Brain pericyte (primary cell): ENCODE measurements at places on chromosomes 2 and 18.

DNA sequence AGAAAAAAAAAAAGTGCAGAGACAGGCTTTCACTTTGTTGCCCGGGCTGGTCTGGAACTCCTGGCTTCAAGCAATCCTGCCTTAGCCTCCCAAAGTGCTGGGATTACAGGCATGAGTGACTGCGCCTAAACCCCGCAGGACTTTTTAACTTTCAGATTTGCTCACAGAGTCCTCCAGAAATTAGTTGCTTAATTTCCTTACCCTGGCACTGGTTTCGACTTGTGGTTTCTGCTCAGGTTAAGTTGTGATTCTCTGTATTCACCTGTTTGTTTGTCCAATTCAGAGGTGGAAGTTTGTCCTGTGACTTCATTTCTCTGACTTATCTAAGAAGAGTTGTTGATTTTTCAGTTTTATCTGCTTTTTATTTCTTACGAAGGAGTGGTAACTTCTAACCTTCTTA is 238.1 kb downstream of the TMEM182 start:
- no peak for DNase-seq

- DNase-seq, result no peak
Measured at GRCh38 chr2:168028362-168028761, 219.0 kb downstream of the STK39 start.

- peak; percentile 12 for DNase-seq
Measured at GRCh38 chr2:182302174-182302573, 124.7 kb downstream of the PDE1A start.

GRCh38 chr2:184119989-184120800 is 478.1 kb upstream of the ZNF804A start:
- no peak for DNase-seq

DNA sequence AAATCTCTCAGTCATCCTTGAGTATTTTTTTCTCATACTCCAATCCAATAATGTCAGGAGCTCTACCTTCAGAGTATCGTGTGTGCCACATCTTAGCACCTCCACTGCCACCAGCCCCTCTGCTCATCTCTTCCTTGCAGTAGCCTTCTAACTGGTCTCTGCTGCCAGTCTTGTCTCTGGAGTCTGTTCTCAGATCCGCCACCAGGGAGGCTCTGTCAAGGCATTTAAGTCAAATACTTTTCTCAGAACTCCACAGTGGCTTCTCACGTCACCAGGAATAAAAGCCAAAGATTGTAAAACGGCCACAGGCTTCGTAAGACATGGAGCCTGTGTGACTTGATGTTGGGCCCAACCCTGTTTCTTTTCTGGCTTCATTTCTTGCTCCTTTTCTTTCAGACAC is 7.1 kb downstream of the UNC50 start:
- no peak for DNase-seq

- no peak for DNase-seq
Measured at GRCh38 chr2:30159766-30160165, 13.0 kb downstream of the YPEL5 start.

DNA sequence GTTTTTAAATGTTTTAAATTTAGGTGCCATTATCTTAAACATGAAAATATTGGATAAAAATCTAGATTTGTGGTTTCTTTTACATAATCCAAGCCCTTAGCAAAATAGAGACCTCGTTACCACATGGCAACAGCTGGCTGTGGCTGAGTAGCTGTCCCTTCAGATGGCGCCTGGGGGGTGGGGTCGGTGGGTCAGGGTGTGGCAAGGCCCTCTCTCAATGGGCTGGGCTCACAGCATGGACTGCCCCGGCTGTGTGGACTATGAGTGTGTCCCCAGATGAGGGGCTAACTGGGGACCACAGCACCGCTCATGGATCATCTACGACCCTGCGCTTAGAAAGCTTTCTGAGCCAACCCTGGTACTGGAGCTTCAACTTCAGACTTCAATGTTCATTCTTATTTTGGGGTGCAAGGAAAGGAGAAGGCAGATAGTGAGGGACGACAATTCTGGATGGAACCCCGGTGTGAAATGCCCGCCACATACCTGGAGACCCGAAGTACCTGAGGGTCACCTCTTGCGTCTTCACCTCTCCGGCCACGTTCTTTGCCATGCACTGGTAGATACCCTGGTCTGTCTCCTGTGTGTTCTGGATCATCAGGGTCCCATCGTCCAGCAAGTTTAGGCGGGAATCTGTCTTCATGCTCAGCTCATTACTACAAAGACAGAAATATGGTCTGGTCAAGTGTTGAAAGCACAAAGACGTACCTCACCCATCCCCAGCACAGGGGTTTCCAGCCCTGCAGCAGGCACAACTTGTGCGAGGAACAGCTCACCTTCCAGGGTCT is 71.0 kb downstream of the PXDN start:
- DNase-seq, result no peak

DNA sequence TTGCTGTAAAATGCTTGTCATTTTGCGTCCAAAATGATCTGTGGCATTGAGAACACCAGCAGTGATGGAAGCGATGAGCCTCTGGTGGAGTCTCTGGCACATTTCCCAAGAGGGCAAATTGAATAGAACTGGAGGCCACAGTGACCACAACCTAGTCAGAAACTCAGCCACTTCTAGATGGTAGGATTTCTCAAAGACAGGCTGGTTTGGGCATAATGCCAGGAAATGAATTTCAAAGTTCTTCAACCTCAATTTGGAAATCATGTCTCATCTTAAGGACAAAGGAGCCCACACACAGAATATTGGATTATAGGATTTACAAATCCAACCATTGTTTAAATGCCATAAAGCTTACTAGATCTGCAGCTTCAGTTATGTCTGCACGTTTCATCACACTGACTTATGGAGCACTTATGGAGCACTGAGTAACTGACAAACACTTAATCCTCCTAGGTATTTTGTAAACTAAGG is 132.1 kb downstream of the COL6A3 start:
- no peak for DNase-seq

DNA sequence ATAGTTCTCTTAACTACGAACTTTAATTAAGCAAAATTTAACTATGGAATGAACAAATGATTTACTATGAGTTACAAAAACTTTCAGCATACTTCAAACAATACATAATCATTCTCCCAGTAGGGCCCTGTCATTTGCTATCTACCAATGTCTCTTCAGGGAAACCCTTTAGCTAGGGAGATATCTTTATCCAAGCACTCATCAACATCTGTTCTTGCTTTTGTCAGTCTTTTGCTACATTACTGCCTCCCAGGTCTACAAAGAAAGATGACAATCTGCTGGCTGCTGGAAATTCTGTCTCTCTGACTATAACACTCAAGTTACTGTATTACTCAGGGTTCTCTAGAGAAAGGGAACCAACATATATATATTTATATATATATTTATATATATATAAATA is 1626.3 kb upstream of the CELF4 start:
- no peak for DNase-seq

DNA sequence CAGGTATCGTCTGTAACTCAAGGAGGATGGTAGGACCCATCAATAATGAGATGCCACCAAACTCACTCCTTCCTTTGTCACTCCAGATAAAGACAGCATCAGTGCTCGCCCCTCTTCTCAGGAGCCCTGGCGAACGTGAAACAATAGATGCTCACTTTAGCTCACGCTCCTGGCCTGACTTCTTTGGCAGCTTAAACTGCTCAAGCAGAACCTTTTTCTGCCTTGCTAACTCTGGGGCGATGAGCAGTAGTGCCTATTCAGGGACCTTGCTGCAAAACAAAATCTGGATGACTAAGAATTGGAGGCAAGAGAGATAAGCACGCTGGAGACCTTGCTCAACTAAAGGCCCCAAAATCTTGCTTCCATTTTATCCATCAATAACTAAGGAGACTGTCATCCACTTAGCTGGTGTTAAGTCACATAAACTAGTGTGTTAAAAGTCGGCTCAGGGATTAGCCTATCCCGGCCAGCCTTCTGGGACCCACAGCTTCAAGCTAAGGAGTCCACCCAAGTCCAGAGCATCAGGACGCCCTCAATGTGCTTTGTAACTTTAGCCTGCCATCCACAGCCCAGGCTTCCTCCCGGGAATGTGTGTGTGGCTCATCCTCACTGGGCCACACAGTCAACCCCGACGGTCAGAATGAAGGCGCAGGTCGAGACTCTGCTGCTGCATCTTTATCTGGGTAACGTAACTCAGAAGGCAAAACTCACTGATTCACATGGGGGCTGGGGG is 38.9 kb downstream of the ZNF516 start:
- no peak for DNase-seq

DNA sequence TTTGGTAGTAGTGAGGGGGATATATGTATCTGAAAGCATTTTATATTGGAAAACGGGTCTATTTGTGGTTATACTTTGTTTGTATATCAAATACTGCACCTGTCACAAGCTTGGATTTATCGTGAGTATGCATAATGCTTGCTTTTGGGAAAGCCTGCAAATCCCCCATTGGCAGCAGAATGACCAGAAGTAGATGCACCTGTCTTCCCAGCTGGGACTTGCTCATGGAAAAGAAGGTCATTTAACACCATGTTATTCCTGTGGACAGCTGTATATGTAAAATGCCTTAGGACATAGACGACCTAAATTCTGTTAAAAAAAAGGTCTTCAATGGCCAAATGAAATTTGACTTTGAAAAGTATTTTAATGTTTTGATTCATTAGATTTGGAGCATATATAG is 599.4 kb downstream of the XIRP2 start:
- DNase-seq, result no peak

DNA sequence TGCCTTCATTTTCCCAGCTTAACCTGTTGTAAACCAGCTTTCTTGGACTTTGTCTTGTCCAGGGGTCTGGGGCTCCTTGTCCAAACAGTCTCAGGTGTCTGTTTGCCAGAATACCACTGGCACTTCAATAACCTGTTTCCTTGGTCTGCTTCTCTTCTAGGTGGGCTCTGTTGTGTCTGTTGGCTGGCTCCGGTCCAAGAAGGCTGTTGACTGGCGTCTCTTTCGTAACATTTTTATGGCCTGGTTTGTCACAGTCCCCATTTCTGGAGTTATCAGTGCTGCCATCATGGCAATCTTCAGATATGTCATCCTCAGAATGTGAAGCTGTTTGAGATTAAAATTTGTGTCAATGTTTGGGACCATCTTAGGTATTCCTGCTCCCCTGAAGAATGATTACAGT is 17.0 kb downstream of the SLC20A1 start:
- no peak for DNase-seq

- peak; percentile 10 for DNase-seq
Measured at GRCh38 chr18:59988098-59988706, 88.4 kb downstream of the PMAIP1 start.

DNA sequence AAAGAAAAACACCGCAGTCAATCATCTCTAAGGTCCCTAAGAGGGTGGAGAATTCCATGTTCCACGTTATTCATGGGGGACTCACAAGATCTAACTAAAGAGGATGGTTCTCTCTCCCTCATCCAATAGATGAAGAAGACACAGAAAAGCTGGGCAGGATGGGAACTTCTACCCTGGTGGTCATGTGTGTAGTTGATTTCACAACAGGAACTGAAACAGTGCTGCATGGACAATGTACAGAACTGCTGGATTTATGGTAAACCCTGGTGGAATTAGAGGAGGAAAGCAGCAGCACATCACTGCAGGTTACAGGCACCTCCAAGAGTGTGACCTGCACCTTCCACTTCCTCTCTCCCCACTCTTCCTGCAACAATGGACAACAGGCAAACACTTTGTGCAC is 31.4 kb downstream of the FECH start:
- DNase-seq, result no peak

DNA sequence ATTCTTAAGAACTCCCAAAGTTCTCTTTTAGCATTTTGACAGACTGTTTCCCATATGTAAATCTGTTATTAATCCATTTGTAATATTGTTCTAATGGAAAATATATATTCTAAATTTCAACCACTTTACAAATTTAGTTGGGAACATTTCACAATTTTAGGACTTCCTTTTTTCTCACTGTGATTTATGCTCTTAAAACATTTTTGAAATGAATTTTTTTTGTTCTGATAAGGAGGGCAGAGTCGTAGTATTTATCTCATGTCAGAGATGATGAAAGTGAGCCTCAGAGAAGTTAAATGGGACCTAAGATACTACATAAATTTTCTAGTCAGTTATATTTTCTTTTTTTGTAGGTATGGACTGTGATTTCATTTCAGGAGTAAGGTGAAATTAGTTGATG is 26.6 kb downstream of the RASGRP3 start:
- no peak for DNase-seq

DNA sequence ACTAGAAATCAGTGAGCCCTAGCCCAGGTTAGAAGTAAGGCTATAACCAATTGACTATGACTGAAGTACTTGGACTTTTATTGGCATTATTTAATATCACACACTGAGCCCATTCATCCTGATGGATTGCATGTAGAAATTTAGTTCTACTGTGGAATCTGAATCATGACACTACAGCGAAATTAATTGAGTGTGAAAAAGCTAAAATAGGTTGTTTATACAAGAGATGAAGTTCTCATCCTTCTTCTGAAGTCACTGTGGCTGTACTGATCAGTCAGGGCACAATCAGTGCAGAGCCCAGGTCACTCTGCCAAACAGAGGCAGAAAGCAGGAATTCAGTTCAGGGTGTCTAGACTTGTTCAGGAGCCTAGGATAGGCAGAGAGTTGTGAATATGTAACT is 158.9 kb downstream of the BABAM2 start:
- no peak for DNase-seq

DNA sequence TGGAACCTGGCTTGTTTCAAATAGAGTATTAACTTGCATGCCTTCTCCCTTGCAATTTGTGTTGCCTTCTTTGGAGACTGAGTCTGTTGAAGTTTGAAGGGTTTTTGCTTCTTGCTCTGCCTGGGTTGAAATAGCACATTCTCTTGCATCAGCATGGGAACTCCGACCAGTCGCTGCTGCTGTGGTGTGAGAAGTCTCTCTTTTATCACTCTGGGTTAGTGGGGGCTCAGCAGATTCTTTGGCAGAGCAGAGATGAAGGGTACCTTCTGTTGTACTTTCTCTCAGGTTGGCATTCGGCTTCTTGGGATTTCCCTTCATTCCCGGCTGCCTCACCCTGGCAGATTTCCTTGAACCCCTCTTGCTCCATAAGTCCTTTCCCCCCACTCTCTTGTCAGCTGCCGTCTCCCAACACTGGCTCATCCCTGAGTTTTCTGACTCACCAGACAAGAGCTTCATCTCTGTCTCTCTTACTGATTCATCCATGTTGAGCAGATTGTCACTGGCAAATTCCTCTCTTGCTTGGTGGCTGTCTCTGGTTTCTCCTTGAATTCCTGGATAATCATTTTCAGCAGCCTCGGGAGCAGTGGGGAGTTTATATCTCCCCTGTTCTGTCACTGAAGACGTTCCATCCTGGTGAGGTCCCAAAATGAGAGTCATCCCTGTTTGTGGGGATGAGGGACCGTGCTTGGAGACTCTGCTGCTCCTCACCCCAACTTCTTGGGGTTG is 49.9 kb downstream of the ALPK2 start:
- no peak for DNase-seq
